ENCODE measurements at places on chromosomes 6 and 20.
A peak's percentile ranks its signal among the peaks of the same experiment; 100 is the strongest.

- no peak for DNase-seq
Measured at GRCh38 chr20:36333841-36334240, 27.7 kb downstream of the DLGAP4 start.

DNA sequence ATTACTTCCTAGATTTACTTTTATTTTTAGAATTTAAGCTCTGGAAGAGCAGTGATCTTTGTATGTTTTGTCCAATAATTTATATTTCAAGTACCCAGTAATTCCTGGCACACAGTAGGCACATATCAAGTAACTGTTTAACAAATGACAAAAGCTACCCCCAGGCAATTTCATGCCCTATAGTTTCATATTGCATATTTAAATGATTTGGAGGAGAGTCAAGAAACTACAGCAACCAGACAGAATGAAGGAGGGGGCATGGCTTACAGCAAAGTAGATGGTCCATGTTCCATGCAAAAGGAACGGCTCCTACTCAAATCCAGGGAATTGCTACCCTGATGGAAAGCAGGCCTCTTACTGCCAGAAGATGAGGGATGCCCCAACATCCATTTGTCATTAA is 113.5 kb downstream of the ARHGAP18 start:
- DNase-seq = peak; percentile 7

GRCh38 chr6:157276731-157277130 is 46.6 kb downstream of the TMEM242 start:
- no peak for DNase-seq

- DNase-seq = no peak
Measured at GRCh38 chr6:297571-298232, 5.4 kb downstream of the DUSP22 start.

DNA sequence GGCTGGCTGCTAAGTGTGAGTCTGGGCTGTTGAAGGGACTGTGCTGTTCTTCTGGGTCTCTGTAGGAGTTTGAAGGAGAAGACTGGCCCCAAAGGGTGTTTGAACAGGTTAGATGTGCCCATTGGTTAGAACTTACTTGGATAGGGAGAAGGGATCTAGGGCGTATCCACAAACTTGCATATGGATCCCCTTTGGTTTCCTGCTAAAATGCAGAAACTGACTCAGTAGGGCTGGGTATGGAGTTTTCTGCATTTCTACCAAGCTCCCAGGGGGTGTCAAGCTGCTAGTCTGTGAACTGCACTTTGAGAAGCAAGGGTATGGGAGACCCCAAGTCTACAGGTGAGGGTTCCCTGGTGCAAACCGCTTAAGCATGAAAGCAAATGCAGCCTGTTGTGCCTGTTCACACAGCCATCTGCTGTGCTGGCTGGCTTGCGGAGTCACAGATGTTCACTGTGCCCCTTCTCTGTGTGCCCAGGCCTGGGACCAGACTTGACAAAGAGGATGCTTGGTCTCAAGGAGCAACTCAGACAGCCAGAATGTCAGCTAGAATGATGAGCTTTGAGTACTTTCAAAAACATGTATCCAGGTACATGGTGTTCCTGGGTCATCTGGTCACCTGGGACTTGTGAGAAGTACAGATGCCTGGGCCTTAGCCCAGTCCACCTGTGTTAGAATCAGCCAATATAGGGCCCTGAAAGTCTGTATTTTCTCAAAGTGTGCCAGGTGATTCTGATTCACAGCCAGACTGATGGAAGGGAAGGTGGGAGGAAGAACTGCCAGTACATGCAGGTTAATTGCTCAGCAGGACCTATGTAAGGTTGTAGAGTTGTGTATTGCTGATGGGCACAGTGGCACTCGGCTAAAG is 7.4 kb downstream of the PPP1R16B start:
- no peak for DNase-seq

GRCh38 chr20:9200196-9200595 is 131.3 kb downstream of the PLCB4 start:
- no peak for DNase-seq

- no peak for DNase-seq
Measured at GRCh38 chr20:20489648-20490341, 121.9 kb downstream of the INSM1 start.

GRCh38 chr6:44043479-44044153 is 83.6 kb downstream of the MRPL14 start:
- DNase-seq = no peak

GRCh38 chr20:3133155-3133554 is 26.5 kb downstream of the FASTKD5 start:
- DNase-seq = no peak

DNA sequence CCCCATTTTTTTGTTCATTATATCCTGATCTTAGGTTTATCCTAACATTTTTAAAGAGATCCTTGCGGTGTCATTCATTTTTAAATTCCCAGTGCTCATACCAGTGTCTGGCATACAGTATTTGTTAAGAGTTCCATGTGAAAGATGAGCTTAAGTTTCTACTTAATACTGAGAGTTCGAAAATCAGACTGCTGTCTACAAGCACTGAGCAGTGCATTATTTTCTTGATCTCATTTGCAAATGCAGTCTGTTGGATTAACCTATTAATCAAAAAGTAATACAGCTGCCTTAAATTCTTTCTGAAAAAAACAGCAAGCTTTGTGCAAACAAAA is 663 bp downstream of the COQ3 start:
- DNase-seq = no peak

DNA sequence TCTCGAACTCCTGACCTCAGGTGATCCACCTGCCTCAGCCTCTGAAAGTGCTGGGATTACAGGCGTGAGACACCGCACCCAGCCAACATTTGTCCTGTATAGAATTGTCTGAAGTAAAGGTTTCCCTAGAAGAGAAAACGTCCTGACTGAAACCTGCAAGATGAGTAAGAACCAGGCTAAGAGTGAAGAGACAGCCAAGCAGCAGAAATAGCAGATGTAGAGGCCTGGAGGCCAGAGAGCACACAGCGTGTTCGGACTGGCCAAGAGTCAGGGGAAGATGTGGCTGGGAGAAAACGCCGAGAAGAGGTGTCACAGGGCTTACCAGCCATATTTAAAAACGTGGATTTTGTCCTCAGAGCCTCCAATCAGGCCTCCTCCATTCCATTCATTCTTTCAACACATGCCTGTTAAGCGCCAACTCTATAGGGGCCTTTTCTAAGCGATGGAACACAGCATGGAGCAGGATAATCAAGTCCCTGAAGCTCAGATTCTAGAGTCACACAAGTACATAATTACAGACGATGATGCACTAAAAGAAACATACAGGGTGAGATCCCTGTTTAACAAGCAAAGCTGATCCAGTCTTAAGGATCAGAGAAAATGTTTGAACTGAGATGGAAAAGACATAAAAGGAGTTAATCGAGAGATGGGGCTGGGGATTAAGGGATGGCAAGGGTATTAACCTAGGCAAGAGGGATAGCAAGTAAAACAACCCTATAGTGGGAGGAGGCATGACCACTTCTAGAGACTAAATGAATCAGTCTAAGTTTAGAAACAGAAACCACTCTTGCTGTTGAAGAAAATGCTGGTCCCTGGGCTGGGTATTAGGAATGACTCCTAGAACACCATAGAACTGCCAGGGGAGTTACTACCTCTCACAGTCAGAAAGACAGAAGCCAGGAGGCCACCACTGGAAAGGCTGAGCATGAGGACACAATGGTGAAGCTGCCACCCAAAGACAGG is 4.8 kb downstream of the ZCCHC3 start:
- DNase-seq = no peak

DNA sequence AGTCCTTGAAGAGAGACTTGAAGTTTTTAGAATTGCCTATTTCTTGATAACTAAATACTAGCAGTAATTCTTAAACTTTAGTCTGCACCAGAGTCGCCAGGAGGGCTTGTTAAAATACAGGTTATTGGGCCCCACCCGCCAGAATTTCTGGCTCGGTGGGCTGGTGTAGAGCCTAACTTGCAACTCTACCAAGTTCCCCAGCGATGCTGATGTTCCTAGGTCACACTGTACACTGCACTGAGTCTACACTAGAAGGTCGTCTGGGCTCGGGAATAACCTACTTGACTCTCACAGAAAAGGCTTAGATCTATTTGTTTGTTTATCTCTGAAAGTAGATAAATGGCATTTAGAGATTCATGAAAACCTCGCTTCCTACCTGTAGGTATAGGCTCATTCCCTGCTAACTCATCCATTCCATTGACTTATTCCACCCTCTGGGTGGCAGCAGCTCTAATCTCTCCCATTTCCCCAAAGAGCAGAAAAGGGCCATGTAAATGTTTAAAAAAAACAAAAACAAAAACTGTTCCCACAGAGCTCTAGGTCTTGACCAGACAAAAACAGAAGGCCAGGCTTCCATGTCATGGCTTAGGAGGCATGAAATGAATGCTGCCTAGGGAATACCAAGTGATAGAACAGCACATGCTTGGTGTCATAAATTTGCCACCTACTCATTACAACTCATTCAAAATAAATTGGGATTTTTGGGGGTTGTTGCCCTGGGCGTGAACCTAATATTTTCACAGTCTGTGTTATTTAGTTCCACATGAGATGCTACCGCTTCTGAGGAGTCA is 292.1 kb downstream of the ADGB start:
- DNase-seq = no peak

DNA sequence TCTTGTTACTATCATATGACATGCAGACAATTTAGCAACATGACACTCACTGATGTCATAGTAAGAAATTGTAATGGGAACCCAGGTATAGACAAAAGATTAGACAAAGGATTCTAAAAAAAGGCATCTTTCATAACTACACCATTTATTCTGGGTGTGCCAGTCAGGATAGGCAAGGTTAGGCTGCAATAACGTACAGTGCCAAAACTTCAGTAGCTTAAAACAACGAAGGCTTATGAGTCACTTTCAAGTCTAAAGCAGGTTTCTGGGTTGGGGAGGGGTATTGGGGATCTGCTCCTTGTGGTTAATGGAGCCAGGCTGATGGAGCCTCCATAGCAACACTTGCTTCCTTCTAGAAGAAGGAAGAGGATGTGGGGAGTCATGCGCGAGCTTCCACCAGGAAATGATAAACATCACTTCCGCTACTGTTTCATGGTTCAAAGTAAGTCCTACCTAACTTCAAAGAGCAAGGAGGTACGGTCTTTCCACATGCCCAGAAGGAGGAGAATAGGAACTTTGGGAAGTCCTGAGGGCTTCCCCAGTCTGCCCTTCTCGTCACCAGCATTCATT is 2.0 kb upstream of the GTSF1L start:
- no peak for DNase-seq

DNA sequence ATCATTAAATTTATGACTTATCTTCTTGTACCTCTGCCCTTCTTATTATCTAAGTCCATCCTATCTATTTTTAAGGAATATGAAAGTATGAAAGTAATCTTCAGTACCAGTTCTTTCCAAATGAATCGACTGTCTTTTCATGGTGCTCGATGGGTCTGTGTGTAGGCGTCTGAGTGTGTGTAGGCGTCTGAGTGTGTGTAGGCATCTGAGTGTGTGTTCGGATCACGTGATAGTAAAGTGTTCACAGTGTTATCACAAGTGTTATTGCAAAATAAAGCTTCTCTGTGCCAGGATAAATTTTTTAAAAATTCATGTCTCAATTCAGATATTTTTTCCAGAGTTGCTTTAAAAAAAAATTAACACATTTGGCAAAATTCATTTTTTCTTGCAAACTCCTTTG is 58.3 kb downstream of the BMP6 start:
- DNase-seq = no peak

DNA sequence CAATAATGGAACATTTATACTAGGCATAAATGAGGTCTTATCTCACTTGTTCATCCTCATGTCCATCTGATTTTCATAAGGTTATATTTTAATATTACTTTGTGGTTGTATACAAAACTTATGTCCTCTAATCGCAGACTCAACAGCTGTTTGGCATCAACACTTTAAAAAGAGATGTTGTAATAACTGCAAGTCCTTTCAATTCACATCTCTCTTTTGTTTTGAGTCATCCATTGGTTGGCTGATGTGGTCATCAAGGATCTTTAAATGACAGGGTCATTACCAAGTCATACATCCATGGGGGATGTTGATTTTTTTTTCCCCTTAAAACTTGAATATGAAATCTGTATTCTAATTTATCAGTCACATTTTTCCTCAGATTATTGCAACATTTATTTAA is 299.4 kb upstream of the NRSN1 start:
- no peak for DNase-seq

DNA sequence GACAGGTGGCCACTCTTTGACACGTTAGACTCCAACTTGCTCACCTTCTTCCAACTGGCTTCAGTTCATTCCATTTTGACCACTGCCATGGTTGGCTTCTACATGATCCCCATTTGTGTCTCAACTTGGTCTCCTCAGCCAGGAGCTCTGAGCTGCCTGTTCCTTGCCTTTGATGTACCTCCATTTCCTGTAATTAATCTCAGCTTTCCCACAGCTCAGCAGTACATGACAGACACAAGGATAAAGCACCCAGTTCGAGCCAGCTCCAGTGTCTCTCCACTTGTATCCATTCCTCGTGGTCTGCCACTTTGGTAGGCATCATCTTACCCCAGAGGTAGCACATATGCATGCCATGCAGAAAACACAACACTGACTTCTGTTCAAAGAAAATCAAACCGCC is 161.0 kb downstream of the TSHZ2 start:
- DNase-seq = no peak

GRCh38 chr6:89098461-89098860 is 17.9 kb downstream of the PNRC1 start:
- DNase-seq = no peak

DNA sequence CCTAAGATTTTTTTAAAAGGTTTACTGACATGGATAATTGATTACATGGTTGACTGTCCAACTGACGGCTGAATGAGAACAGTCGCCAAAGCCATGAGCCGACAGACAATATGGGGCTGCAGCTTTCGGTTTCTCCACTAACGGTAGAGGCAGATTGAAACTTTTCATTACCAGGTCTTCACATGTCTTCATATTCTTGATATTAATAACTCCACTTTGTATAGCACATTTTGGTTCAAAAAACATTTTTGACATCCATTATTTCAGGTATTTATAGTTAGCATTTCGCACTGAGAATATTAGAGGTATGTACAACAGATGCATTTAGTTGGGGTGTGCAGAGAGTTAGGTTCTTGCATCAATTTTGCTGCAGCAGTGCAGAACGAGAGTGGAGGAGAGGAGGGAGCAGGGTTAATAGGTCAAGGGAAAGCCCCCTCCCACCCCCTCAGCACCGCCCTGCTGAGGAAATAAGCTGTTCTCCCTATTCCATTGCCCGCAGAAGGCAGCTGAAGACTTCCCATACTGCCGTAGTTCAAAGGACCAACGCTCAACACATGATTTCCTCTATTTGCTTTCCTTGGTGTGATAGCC is 73.6 kb upstream of the ADTRP start:
- no peak for DNase-seq
